Activated effector memory CD4-positive, alpha-beta T cell treated with anti-CD3 and anti-CD28 coated beads, Interleukin-2, amount 50 U/mL, for 16 hours (primary cell): ENCODE measurements at places on chromosomes 13 and 19.

DNA sequence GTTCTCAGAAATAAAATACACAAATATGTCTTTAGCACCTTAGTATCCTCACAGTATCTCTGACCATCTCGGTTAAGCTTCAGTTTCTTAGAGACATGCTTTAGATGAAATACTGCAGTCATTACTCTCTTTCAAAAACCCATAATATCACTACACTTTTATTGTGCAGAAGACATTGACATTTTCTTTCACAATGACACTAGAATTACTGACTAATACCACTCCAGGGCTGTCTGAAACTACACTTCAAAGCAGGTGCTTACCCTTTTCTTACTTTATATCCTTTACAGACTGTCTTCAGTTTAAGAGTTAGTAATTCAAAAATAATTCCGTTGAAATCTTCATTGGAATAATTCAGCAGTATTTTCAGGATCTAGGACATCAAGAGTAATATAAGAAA is 42.2 kb upstream of the SLITRK6 start:
- DNase-seq: no peak

DNA sequence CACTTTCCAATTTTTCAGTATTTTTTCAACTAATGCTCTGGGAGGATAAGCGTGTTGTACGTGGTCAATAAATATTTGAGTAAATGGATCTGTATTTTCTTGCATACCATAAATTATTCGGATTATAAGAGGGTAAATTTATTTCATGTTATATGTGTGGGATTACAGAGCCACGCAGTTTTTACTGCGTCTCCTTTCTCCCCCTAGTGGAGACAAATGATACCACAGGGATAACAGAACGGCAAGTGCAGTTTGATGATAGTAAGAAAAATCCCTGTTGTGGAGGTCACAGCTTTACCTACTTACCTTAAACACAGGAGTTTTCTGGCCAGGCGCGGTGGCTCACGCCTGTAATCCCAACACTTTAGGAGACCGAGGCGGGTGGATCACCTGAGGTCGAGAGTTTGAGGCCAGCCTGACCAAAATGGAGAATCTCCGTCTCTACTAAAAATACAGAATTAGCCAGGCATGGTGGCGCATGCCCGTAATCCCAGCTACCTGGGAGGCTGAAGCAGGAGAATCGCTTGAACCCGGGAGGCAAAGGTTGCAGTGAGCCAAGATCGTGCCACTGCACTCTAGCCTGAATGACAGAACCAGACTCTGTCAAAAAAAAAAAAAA is 16.8 kb downstream of the MBD3L2B start:
- DNase-seq: no peak

- no peak for DNase-seq
These were observed 102.8 kb downstream of the EFNB2 start for GRCh38 chr13:106432636-106433035.

DNA sequence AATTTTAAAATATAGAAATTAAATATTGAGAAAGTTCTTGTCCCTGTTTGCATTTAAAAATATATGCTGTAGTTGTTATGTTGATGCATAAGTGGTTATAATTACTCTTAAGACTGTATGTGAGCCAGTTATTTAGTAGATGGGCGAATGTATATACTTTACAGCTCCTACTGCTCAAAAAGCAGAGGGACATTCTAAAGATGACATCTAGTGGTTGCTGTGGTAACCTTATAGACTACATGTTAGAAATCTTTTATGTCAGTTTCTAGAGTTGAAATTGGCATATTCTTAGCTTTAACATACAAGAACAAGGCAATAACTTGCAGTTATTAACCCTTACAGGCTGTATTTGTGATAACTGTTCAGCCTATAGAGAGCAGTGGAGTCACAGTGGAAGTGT is 160.5 kb downstream of the OLFM4 start:
- no peak for DNase-seq

- DNase-seq: no peak
These were observed 10.0 kb downstream of the IQCN start for GRCh38 chr19:18264137-18264854.

- no peak for DNase-seq
These were observed 2.2 kb upstream of the PLK5 start for GRCh38 chr19:1521636-1522035.

GRCh38 chr13:109516186-109516585 is 270.2 kb downstream of the IRS2 start:
- no peak for DNase-seq
